ENCODE measurements at places on chromosomes 7 and 10.

GRCh38 chr7:9978106-9979064 is 995.3 kb upstream of the PHF14 start:
- no peak for DNase-seq

- DNase-seq: no peak
These were observed 4.4 kb upstream of the BICC1 start for GRCh38 chr10:58508316-58508715.

DNA sequence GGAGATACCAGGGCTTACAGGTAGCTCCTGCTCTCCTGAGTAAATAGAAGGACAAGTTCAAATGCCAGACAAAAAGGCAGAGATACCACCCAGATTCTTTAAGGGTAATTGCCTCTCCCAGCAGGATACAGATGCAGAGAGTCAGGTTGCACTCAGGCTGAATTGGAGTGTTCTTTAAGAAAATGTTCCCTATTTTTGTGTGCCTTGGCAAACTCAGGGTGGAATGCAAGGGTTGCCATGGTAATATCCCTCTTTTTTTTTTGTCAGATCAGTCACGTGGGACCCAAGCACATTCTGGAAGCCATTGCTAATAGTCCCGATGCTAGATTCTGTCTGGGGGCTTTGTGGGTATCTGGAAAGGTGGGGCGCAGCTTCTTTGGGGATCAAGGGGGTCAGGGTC is 628.0 kb downstream of the CALN1 start:
- peak; percentile 22 for DNase-seq

GRCh38 chr10:125964558-125964957 is 68.2 kb downstream of the FANK1 start:
- DNase-seq: no peak

- DNase-seq: no peak
These were observed 256.9 kb downstream of the ELMO1 start for GRCh38 chr7:37191797-37192196.

DNA sequence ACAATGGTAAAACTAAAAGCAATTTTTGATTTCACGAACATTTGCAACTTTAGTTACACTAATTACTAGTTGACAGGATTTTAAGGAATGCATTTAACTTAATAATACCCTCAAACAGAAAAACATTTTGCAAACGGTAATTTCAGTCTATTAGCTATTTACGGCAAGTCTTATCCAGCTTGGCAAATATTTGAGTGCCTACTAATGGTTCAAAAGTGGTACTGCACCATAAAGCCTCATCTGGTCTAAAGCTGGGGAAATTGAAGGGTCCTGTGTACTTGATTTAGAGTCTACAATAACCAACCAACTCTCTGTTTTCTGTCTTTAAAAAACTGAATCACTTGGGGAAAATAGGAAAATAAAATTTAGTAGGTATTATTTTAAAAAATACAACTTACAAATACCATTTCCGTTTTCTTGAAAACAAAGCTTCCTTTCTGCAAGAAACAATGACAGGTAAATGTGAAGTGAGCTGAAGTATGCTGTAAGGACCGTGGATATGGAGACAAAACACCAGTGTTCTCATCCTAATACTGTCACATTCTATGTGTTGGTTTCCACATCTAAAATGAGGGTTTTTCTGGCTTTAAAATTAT is 142.3 kb downstream of the VPS50 start:
- DNase-seq: peak; percentile 39

DNA sequence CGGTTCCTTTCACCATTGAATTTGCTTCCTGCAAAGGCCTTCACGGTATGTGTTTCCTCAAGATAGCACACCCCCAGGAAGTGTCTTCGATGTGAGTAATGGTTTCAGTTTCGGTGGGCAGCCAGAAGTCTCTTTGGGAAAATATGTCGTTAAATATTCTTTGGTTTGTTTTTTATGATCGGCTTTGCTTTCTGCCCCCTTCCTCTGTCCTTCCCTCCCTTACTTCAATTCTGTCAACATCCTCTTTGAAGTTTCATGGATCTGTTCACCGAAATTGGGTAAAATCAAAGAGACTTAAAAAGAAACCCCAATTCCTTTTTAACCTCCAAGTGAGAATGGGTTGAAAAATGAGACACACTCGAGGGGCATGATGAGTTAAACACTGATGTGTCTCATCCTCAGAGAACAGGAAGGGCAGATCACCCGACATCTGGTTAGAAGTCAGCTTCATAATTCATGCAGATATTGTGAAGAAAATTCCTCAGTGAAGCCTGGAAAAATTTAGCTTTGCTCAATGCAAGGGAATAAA is 170.8 kb upstream of the HABP2 start:
- DNase-seq: no peak

DNA sequence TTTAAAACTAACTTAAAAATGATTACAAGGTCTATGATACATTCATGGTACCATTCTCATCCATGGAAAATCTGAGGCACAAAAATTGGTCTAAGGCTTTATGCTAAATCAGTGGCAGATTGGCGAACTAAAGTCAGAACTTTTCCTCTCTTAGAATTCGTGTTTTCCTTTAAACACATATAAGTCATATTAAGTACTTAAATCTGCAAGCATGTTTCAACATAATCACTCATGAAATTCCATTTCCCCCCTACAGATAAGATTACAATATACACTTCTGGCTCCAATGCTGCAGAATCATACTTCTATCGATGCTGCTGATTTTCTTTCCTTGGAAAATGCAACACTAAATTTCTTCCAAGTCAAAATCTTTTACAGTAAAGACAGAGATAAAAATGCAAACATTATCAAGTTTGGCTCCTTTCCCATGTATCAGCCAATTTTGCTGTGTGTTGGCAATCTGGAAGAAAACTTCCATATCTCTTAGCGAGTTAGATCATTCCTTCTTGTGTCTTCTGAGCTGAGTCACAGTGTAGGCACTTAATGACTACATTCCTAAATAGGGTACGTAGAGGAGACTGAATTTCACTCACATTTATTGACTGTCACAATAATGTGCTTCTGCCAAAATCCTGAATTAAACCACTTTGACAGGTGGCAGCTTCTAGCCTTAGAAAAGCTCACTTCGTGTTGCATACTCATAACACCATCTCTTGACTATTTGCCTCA is 76.4 kb upstream of the LRRC17 start:
- no peak for DNase-seq

DNA sequence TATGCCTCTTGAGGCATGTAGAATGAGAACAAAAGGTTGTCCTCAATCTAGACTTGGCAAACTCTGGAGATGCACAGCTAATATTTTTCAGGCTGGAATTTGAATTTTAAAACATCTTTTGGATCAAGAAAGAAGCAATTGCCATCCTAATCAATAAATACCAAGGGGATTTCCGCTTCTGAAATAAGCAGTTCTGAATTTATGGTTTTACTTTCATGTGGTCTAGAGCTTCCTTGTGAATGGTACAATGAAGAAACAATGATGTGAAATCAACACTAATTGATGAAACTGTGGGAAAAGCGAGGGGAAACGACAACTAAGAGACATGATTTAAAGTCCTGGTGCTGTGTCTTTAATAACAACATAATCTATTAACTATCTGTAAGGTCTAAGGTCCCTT is 1202.7 kb downstream of the SORCS3 start:
- no peak for DNase-seq

GRCh38 chr7:34054075-34054474 is 148.7 kb downstream of the BMPER start:
- no peak for DNase-seq

- no peak for DNase-seq
These were observed 172.4 kb upstream of the ZNF32 start for GRCh38 chr10:43821103-43821502.

DNA sequence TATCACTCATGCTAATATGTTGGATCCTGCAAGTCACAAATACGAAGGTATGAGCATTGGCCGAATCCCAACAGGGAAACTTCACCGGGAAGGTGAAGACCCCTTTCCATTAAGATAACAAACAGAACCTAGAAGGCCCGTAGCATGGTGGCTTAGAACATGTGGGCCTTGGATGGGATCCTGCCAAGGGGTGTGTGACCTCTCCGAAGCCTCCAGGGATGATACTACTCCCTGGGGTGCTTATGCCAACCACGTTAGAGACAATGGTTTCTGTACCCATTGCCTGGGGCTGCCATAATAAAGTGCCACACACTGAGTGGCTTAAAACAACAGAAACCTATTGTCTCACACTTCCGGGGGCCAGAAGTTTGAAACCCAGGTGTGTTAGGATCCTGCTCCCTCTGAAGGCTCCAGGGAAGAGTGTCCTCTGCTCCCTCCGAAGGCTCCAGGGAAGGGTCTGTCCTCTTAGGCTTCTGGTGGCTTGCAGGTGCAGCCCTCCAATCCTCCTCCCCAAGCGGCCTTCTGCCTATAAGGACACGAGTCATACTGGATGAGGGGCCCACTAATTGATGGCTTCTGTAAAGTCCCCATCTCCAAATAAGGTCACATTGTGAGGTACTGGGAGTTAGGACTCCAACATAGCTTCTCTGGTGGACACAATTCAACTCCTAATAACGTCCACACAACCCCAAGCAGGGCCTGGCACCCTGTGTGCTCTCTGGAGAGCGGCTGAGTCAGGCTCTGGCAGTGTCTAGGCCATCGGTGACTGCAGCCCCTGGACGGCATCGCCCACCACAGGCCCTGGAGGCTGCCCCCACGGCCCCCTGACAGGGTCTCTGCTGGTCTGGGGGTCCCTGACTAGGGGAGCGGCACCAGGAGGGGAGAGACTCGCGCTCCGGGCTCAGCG is 992 bp upstream of the MGMT start:
- DNase-seq: peak; percentile 44

DNA sequence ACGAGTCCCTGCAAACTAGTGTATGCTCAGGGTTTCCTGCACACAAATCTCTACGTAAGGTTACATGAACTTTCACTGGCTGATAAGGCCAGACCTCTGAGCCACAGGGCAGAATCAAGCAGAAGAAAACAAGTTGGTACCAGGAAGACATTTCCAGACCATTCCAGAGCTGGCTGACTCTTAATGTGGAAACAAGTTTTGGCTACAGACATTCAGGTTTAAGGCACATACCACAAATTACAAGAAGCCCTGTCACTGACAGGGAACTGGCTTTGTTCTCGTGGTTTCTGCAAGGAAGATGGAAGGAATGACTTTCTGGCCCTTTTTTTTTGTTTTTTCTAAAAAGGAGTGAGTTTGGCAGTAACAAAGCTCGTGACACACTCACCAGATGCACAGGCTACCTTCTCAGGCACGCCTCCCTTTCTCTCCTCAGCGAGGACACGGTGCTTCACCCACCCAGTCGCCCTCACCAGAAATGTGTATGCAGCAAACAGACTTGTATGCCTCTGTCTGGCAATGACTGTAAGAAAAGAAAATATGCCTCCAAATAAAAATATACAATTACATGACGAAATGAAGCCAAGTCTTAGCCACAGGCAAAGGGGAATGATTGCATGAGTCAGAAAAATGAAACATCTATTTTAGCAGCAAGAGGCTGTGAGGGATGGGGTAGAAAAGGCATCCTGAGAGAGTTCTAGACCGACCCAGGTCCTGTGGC is 22.6 kb downstream of the PLAC9 start:
- no peak for DNase-seq

GRCh38 chr7:134154581-134155130 is 27.5 kb downstream of the LRGUK start:
- no peak for DNase-seq

GRCh38 chr10:72316748-72317435 is 37.8 kb downstream of the DNAJB12 start:
- DNase-seq: peak; percentile 69

DNA sequence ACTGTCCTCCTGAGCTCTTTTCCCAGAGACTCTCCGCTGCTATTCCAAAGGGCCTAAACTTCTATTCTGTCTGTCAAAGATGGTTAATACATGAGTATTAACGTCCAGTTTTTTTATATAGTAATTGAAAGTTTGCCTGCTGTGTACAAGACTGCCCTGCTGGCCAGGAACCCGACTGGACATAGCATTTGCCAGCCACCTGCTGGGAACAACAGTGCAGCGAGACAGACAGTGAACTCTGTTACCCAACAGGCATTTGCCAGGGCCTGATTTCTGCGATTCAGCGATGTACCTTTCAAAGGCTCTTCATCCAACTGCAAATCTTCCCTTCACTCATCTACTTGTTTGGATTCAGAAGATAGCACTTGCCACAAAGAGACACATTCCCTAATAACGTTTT is 128.8 kb upstream of the SEM1 start:
- DNase-seq: no peak

- no peak for DNase-seq
These were observed 53.9 kb upstream of the CREB5 start for GRCh38 chr7:28358423-28358868.

GRCh38 chr7:2938514-2939192 is 94.5 kb upstream of the GNA12 start:
- DNase-seq: no peak

- DNase-seq: peak; percentile 7
These were observed 291.8 kb downstream of the CRPPA start for GRCh38 chr7:16129431-16130110.

GRCh38 chr7:99831595-99831994 is 3.8 kb downstream of the CYP3A43 start:
- DNase-seq: no peak

DNA sequence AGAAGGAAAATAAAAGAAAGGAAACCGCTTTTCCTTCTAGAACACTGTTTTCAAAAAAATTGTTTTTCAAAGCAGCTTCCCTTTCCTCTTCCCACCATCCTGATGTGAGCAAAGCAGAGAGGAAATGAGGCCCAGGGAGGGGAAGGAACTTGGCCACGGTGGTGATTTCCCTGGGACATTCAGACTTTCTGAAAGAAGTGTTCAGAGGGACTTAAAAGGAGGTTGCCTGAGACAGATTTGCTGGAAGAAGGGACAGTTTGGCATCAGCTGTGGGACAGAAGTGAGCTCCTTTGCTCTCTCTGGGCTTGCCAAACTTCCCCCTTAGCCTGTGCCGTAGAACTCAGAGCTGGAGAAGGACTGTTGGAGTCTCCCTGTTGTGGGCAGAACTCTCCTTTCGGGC is 30.3 kb downstream of the ADCYAP1R1 start:
- DNase-seq: no peak

GRCh38 chr7:593324-594115 is 73.9 kb upstream of the PDGFA start:
- DNase-seq: no peak

DNA sequence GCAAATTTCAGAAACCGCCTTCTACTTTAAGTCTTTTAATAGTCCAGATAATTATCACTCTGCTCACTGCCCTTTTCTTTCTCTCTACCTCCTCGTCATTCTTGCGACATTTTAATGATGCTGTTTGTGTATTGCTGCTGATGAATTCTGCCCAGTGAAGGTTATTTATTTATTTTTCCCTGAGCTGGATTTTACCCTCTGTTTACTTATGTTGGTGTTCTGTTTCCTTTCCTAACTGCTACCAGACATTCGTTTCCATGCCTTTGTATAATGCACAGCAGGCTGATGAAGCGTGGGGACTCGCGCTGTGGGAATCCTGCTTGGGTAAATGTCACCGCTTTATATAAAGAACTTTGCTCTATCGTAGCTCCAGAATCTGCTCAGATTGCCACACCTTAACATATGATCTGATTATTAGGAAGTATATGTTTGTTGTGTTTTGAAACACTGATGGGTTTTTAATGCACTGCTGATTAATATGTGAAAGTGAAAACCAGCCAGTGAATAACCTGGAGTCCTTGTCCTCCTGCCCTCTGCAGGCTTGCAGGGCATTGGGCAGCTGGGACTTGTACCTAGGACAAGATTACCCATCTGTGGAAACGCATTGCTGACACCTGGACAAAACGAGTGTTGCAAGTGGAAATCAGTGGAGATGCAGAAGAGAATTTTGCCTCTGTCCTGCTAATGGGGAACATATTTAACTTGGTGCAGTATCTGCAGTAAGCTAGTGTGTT is 291.5 kb downstream of the SDK1 start:
- no peak for DNase-seq
